K562 (cell line): ENCODE measurements at places on chromosomes 4 and X.

GRCh38 chr4:42710761-42711160, 53.9 kb upstream of the ATP8A1 start:
- DNase-seq: no peak

DNA sequence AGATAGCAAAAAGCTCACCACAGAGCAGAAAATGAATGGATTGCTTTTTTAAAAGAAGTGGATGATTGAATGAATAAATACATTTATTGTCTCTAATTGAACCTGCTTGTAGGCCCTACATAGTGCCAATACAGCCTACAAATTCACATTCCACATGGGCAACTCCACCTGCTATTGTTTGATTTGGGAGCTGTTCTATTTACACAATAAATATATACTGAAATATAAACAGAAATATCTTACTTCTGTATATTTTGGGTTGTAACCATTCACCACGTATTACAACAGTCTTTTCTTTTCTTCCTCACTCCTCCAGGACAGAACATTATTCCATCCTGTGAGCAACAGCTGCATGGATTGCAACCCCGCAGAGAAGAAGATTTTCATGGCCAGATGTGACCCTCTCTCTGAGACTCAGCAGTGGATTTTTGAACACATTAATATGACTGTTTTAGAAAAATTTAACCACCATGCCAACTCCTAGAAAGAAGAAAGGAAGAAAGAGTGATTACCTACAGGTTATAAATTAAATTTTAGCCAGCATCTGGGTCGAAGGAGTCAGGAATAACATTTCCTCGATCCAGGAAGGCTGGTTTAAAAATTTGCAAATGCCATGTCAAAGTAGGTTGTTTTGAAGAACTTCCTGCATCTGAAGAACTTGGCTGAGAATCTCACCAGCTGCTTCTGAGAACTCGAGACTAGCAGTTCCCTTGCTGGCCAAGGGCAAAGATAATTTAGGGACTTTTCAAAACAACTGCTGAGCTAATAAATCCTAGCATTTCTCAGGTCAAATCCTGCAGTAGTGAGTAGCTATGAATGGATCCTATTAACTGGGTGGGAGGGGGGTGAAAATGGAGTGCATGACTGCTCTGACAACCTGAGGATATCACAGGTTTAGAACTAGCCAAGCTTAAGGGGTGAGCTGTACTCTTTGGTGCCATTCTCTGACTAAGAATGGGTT, 128.7 kb upstream of the GALNT7 start:
- DNase-seq: no peak

- DNase-seq: no peak
Observed at GRCh38 chr4:86129546-86129945, 230.3 kb downstream of the MAPK10 start.

- peak; percentile 24 for DNase-seq
Observed at GRCh38 chr4:73735231-73735630, 5.1 kb upstream of the CXCL8 start.

DNA sequence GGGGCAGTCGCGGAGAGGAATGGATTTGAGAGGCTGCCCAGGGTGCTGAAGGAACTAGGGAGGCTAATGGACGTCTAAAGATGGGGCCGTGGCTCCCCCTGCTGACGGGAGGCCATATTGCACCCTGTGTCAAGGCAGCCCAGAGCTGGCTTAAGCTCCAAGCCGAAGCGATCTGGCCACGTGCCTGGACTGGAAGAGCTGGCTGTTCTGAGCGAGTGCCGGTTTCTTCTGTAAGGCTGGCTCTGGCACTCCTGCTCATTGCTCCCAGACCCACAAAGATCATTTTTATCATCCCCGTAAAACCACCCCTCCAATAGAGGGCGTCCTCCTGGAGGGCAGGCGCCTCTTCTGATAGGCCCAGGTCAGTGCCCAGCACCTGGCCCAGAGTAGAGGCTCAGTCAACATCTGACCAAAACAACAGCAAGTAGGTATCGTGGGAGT, 5.6 kb downstream of the PNCK start:
- peak; percentile 73 for DNase-seq
